ENCODE measurements at places on chromosomes 1 and 21. TPM values are rescaled to one million over a fixed set of nuclear protein-coding genes. Genes with fewer than 3 reads are reported as not detected.

TNFSF18 gene
- not detected for total RNA-seq

CHIT1 gene
- total RNA-seq, result not detected

AUNIP gene
- total RNA-seq, result 22.2 TPM

GSTM1 gene
- 19.5 TPM for total RNA-seq

NME7 gene
- total RNA-seq, result 13.2 TPM

MRPL20 gene
- 162 TPM for total RNA-seq

DNA sequence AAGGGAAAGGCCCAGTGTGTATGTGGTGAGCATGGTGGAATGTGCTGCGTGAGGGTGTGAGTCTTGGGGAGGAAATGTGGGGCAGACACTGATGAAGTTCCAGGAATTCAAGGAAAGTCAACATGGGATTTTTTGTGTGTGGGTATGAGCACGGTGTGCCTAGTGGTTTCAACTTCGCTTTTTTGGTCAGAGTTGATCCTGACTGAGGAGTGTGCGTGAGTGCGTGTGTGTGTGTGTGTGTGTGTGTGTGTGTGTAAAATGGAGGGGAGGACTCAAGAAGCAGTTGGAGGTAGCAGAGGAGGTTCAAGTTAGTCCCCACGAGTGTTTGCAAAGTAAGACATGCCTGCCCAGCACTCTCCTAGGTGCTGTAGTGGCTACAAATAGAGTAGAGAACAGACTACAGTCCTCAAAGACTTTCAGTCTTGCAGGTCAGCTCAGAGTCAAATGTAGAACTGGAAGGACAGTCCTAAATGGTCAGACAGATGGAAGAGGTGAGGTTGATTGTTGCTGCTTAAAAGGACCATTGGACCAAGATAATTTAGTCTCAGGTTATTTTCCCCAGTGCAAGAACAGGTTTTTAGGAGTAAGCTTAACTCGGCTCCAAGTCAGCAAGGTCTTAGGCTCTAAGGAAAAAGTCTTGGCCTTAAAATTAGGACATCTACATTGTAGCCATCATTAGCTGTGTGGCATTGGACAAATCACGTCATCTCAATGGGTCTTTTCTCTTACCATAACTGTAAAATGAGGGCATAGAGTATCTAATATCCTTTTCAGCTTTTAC lies 25.0 kb downstream of the SLAMF1 start:
- DNase-seq, result no peak

GRCh38 chr1:174166530-174167264 lies 7.4 kb downstream of the RABGAP1L start:
- no peak for DNase-seq

DNA sequence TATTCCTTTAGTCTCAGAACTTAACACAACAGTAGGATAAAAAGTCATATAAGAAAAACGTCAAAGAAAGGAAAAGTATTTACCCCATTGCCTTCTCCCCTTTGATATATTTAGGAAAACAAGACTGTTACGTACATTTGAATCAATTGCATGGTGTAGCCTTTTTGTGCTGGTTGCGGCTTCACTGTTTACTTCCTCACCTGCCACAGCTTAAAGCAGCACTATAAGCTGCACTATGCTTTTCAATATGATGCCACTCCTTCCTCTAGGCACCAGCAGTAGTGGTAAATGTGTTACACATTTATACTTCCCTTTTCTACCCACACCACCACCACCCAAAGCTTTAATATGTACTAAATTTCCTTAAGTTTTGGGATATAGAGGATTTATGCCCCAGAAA lies 111.1 kb downstream of the ATP1B1 start:
- no peak for DNase-seq

DNA sequence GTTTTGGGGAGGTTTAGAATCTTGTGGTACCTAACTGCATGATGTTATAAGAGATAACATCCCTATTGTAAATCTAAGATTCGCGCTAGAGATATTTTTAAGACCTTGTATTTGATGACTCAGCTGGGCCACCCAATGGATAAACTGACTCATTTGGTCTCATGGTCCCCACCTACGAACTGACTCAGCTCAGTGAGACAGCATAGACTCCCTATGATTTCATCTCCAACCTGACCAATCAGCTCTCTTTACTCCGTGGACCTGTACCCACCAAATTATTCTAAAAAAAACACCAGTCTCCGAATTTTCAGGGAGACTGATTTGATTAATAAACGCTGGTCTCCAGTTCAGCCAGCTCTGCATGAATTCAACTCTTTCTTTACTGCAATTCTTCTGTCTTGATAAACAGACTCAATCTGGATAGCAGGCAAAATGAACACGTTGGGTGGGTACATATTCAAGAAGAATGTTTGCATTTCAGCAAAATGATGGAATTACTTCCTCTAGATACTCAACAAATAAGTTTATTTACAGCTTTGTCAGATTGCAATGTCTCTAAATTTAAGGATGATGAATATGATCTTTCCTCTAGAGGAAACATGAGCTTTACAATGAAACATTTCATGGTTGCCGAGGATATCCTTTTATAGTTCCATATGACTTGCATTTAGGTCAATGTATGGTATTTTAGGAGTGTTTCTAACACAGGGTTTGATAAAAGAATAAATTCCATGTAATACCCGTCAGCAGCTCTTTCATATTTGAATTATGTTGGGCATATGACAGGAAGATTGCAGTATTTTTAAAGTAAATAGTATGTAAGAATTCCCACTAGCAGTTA lies 516.6 kb upstream of the RGS18 start:
- DNase-seq, result no peak

DNA sequence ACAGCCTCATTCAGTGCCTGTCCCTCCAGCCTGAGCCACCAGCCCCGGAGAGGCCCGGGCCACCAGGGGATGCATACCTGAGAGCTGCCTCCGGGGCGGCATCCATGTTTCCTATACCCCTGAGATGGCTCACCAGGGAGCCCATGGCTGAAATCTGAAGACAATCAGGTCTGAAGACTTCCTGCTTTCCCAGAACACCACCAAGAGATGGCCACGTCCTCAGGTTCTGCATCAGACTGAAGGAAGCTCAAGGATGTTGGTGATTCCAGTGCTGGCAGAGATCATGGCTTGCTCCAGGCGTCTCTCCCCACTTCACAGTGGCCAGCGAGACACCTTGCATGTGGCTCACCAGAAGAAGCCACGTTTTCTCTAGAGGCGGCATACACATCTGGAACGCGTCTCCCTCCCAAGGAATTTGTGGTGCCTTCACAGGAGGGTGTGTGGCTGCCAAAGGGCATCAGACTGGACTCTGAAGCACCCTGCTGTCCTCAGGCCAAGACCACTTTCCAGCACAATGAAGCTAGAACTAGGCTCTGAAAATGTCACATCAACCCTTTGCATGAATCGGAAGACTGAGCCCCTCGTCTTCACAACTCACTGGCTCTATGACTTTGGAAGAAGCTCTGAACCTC lies 170.7 kb upstream of the IRF2BP2 start:
- DNase-seq, result peak; percentile 58

GRCh38 chr21:44376606-44377005 lies 23.2 kb downstream of the TRPM2 start:
- DNase-seq, result no peak

- DNase-seq, result no peak
Measured at GRCh38 chr1:109500941-109501381, 7.1 kb downstream of the CYB561D1 start.

GRCh38 chr1:45411510-45411899 lies 71.3 kb upstream of the MUTYH start:
- no peak for DNase-seq

DNA sequence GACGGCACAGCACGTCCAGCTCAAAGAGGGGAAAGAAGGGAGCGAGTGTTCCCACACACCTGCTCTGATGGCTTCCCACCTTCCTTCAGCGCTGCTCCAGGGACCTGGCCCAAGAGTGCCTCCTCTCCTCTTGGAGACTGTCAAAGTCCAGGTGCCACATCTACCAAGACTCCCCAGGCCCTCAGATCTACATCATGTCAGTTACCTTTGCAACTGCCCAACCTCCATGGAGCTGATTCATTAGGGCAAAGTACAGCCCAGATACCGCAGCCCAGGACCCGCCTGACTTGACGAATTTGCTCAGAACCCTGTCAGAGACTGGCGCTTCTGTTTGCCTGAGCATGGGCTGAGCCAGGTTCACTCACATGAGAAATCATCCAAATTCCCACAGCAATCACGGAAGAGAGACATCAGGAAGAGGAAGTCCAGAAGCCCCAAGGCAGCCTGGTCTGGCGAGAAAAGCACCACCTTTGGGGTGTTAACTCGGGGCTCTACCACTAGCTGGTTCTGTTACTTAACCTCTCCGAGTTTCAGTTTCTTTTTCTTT lies at the start of gene SEC16B:
Gene SEC16B (minus strand): TSS at position 234 of the 547 bp plus-strand sequence. CDS start 2,077 bp downstream, outside the sequence.
- no peak for DNase-seq

DNA sequence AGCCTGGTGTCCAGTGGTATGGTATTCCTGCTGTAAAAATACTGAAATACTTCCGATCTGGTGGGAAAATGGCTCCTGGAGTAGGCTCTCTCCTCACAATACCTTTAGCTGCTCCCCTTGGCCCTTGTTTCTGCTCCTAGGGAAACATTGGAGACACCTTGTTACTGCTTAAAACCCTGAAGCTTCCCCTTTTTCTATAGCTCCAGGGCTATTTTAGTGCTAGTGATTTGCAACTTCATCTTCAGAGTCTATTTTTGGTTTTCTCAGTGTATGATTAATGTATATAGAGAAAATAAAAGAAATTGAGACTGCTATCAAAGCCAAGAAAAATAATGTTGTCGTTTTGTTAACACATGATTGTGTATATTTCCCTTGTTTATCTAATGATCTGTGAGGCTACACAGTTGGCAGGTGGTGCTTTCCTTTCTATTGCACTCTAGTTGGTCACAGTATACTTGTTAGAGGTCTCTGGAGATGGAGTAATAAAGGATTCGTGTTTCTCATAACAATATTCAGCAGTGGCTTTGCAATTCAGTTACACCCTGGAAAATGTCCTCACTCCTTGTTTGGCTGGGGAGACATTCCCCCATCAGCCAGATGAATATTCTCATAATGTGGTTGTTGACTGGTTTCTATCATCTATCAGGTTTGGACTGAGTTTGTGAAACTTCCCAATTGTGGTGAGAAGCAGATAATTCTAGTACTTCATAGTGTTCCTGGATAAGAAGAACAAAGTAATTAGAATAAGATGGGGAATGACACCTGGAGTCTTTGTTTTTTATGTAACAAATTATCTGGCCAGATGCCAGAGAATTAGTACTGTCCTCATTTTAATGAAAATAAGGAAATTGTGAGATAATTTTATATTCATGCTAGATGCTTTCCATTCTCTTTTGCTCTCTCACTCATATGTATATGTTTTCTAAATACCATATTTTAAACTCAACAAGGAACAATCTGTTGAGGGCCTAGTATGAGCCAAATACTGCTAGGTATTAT lies 44.8 kb upstream of the CACYBP start:
- no peak for DNase-seq

GRCh38 chr1:1334835-1335234 lies 3.8 kb downstream of the TAS1R3 start:
- DNase-seq, result peak; percentile 82

DNA sequence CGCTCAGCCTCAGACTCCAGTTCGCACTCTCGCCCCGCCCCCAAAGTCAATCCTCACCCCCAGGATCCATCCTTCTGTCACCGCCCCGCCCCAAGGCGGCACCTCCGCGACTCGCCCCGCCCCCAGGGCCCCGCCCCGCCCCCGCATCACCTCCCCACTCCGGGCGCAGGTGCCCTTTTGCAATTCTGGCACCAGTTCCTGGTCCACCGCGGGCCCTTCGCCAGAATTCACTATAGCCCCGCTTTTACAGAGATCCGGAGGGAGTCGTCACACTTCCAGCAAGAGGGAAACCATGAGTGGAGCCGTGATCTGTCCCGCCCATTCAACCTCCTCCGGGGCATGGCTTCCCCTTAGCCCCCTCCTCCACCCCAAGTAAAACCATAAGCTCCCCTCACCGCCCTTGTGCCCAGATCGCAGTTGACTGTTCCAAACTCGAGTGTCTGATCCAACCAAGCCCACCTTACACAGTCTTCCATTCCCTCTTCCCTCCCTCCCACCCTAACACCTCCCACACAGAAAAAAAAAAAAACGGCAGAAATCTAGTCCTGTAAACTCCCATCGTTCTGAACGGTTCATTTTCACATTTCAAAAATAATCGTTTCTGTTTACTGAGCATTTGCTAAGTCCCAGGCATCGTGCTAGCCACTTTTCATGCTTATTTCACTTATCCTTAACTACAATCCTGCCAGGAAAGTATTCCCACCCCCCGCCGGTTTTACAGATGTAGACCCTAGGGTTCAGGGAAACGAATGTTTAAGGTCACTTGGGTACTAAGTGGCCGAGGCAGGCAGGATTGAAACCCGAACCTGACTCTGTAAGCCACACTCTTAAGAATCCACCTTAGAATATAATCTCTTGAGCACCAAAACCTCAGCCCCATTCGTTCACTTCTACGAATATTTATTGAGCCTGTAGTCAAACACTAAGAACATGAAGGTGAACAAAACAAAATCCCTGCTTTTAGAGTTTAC lies 1.3 kb upstream of the DNAJC16 start:
- no peak for DNase-seq

- DNase-seq, result no peak
Measured at GRCh38 chr1:108533351-108534083, 26.4 kb upstream of the EEIG2 start.

DNA sequence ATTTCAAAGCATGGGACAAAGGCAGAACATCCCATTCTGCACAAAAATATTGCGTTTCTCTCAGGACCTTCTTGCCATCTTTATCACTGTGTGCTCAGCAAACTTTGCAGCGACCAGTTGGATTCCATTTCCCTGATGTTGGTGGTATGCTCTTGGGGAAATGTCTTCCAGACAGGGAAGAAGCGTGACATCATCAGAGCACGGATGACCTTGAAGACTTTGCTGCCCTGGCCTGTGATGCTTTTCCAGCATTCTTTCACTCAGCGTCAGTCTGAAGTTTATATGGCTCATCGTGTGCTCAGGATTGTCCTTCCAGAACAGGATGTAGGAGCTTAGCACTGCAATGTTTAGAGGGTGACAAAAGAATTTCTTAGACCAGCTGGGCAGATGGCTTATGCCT lies 131.4 kb upstream of the F3 start:
- no peak for DNase-seq

GRCh38 chr1:231679109-231679508 lies 52.5 kb downstream of the DISC1 start:
- DNase-seq, result peak; percentile 38

GRCh38 chr1:1786836-1787605 lies 8.8 kb upstream of the NADK start:
- DNase-seq, result no peak

GRCh38 chr1:34140011-34140676 lies 24.9 kb downstream of the CSMD2 start:
- no peak for DNase-seq

GRCh38 chr1:111513410-111514020 lies 10.1 kb upstream of the ADORA3 start:
- DNase-seq, result no peak

All from H9 (cell line).